CD8-positive, alpha-beta memory T cell (primary cell): ENCODE measurements at places on chromosomes 11 and 22.

DNA sequence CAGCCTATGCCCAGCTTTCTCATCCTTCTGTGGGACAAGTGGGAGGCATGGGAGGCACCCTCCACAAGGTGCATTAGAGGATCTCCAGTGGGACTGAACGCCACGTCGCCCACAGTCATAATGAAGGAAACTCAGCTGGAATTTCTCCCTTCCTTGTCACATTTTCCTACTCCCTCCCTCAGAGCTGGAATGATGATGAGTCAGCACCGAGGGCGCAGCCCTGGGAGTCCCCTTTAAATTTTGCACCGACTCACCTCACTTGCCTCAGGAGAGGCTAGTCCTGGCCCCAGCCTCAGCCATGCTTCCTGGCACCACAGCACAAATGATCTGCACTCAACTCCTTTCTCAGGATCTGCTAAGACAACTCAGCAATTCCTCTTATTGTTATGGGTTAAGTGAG lies 34.3 kb downstream of the DBX1 start:
- no peak for DNase-seq

DNA sequence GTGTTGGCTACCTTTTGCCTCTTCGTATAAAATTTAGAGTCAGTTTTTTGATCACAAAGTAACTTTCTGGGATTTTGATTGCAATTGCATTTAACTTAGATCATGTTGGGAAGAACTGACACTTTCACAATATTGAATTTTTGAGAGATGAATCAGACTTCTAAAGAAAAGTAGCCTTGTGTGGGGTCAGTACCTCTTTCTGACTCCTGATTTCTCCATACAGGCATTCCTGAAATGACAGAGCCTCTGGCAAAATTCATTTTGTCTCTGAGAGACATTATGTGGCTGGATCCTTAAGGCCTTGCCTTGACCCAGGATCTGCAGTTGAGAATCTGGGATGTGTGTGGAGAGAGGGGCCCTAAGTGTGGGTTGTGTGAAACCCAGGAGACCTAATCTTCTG lies 37.8 kb downstream of the PPFIBP2 start:
- no peak for DNase-seq

GRCh38 chr22:43723816-43724215 lies 88.3 kb downstream of the EFCAB6 start:
- no peak for DNase-seq

GRCh38 chr11:90732486-90732885 lies 509.6 kb upstream of the CHORDC1 start:
- DNase-seq: no peak

DNA sequence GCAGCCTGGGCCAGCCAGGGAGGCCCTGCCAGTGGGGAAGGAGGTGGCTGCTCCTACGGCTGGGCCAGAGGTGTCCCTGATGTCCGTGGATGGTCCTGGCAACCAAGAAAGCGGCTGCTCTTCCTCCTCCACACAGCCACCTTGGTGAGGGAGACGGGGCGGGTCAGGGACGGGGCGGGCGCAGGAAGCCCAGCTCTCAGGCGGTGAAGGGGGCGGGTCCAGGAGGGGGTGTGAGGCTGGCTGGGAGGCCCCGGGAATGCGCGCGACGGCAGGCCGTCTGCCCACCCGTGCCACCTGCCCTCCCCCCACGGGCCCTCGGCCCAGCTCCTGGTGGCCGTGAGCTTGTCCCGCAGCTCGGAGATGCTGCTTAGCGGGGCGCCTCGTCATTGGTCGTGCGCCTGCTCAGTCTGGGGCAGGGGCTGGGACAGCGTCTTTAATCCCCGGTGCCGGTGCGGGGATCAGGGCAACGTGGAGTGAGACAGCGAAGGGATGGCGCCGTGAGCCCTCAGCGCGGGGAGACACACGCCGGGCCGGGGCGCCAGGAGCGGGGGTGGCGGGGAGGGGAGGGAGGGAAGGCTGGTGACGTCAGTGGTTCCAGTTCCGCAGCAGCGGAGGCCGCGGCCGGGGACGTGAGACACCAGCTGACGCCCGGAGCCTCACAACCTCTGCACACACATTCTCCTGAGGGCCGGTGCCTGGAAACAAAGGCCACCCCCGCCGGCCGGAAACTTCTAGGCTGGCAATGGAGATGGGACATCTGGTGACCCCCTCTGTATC lies 6.7 kb upstream of the BRSK2 start:
- peak; percentile 74 for DNase-seq

GRCh38 chr11:130434521-130435223 lies 6.3 kb upstream of the ADAMTS8 start:
- peak; percentile 43 for DNase-seq

DNA sequence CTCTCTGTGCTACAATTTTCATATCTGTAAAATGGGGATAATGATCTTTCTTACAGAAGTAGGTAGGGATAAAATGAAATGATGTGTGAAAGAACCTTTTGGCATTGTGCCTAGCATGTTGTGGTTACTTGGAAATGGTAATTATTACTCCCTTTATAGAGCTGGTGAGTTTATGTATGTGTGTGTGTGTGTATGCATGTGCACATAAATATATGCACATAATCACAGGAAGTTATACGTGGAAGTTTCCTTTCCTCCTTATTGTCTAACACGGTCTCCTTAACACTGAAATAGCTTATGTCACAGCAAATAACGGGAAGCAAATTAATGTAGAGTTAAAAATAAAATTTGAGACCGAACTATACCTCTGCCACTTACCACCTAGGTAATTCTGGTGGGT lies 163.7 kb upstream of the ZBED5 start:
- DNase-seq: no peak

GRCh38 chr22:27880778-27881394 lies 38.2 kb downstream of the PITPNB start:
- no peak for DNase-seq

DNA sequence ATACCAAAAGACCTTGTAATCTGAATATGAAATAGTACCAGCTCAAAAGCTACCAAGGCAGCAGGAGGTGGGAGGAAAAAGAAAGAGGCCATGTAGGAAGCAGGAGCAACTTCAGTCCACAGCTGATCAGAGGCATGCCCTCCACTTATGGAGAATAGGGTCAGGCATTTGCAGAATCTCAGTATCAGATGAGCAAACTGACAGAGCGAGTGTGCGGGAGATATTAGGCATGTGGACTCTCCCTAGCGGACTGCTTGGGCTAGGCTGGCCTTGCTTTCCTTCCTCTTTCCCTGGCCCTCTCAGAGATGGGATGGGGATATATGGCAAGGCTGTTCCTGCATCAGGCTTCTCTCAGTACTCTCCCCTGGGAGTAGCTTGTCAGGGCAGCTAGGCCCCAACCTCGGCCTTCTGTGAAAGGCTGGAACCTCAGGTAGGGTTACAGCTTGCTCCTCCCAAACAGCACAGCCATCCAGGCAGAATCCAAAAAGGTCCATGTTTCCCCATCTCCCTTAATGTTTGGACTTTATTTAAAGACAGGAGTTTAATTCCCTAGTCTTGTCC lies 37.0 kb downstream of the ETS1 start:
- DNase-seq: no peak

- DNase-seq: no peak
Observed at GRCh38 chr11:40271361-40271760, 1188.1 kb downstream of the LRRC4C start.

- no peak for DNase-seq
Observed at GRCh38 chr22:43515411-43515810, 103.6 kb downstream of the MPPED1 start.

GRCh38 chr11:119919656-119920055 lies 190.7 kb upstream of the NECTIN1 start:
- no peak for DNase-seq

GRCh38 chr11:72036687-72037086 lies 38.0 kb downstream of the IL18BP start:
- no peak for DNase-seq
